ENCODE measurements at places on chromosomes 1 and 21.

DNA sequence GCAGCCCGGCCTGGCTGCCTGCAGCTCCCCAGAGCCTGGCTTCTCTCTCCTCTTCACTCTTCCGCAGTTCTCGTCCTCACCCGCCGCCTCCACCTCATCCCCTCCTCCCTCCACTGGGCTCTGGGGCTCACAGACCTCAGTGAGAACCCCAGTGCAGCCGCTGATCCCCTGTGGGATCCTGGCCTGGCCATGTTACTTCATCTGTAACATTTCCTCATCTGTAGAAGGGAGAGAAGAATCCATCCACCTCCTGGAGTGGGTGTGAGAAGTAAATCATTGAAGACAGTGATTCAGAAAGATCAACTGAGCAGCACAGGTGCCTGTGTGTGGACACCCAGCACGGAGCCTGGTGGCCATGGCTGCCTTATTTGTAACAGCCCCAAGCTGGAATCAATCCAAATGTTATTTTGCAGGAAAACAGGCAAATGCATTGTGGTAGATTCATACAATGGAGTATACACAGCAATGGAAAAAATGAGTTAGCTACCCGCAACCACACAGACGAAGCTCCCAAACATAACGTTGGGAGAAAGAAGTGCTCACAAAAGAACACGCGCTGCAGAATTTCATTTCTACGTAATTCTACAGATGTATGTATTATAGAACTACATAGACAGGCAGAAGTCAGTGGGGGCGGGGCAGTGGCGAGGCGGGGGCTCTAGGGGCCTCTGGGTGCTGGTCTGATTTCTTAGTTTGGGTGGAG is 8.7 kb downstream of the LAPTM5 start:
- DNase-seq, result no peak

DNA sequence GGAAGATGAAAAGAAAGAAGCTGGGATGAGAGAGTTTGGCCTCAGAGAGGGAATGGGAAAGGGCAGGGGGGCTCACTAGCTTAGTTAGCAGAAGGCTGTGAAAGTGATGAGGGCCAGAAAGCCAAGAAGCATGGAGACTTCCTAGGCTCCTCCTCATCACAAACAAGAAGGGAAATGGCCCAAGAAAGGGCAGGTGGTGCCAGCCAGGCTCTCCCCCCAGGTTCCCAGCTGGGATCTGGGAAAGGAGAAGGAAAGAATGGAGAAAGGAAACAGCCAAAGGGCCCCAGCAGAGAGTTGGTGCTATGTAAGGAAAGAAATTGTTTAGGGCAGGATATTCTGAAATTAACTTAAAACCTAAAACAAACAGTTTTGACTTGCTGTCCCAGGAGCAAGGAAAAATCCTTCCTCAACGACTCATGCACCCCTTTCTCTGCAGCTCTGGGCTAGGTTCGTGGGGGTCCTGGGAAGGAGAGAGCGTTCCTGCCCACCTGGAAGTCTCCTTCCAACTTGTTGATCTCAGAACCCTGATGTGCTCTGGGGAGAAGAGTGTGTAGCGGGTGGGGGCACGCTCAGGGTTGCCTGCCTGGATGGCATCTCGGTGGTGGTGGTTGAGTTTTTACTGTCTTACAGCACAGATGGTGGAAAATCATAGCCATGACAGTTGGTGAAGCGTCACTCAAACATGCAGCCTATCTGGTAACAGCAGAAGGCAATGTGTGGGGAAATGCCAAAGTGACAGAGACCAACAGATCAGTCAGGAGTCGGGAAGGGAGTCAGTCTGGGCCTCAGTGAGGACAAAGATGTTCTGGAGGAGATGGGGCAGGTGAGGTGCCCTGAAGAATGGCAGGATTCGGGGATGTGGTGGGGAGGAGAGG is 147.3 kb downstream of the CLIC6 start:
- DNase-seq, result no peak

GRCh38 chr1:212520299-212520698 is 87.6 kb downstream of the NENF start:
- DNase-seq, result no peak

DNA sequence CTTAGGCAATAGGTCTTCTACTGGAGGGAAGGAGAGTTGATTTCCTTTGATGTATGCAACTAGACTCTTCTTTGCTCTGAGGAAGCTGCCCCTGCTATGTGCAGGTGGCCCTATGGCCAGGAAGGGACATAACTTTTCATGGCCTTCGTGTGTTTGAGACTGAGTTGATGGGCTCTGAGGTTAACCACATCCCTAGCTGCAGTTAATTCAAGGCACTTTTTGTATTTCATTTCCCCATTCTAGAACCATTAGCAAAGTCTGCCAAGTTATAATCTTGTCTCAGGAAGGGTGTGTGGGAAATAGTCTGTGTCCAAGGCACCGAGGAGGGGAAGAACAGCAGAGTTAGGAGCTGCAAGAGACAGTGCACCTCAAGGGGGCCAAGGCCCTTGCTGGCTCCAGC is 2.5 kb downstream of the FCRL4 start:
- DNase-seq, result no peak

DNA sequence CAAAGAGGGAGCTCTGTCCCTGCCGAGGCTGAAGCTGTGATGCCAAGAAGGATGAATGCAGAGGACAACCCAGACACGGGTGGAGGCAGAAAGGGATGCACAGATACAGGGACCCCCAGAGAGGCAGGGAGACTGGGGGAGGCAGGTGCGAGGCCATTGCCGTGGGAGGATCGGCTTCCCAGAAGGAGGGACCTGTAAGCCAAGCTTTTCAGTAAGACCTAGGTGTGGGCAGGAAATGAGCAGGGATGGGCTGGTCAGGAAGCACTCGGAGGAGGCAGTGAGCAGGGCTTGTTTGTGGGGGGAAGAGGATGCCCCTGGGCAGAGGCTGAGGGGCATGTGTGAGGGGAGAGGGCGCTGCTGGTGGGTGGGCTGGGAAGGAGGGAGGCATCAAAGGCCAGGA is 67.7 kb upstream of the WNT4 start:
- no peak for DNase-seq

DNA sequence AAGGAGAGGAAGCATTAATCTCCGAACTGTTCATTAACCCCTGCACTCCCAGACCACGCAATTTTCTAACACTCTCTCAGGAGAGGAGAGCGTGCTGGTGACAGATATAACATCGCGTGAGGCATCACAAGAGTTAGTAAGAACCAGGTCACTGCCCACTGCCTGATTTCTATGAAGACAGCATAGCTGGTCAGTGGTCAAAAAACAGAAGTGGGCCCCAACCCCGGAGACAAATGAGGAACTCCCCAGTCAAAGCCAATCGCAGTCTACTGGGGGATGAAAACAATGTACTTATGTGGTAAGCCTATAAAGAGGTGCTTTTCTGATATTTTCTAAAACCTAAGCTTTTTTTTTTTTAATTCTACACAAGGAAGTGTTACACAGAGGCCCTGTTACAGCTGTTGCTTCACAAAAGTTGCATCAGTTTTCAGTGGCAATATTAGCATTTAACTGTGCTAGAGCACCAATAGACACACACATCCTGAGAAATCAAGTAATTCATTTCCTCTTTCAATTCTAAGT is 231.8 kb upstream of the IRF2BP2 start:
- DNase-seq, result no peak

GRCh38 chr1:202235856-202236837 is 42.5 kb downstream of the LGR6 start:
- DNase-seq, result peak; percentile 98

DNA sequence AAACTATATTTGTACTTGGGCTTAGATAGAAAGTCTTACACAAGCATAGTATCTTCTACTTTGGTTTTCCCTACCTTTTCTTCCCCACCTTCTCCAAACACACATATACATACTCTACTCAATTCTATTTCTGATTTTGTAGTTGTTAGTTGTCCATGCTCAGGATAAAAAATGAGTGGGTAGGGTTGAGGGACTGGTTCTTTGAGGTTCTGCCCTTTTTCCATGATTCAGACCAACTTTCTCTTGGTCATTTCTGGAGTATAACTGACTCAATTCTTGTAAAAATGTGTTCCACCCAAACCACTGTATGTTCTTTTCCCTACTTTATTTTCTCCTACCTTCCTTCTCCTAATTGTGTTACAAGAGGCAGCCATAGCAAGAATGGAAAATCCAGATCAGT is 3.3 kb downstream of the CFAP126 start:
- DNase-seq, result no peak

- no peak for DNase-seq
These were observed 38.4 kb downstream of the FYB2 start for GRCh38 chr1:56780826-56781225.

Data from HT1080 (cell line).